GM12878 (cell line): ENCODE measurements at places on chromosomes 3 and 15.

- H3K36me3 ChIP-seq = no peaks in the 10 kb centered on the region
- peaks cover 16% of the 10 kb centered on the region for H3K4me1 ChIP-seq
- peaks cover 6% of the 10 kb centered on the region; the same call in 1 of the 2 replicates for H3K27me3 ChIP-seq
- H3K4me3 ChIP-seq = no peak overlapping the region
Observed at GRCh38 chr3:112606098-112606497, 34.8 kb downstream of the CCDC80 start.

GRCh38 chr3:89364314-89364713, 256.9 kb downstream of the EPHA3 start:
- no peaks in the 10 kb centered on the region for H3K4me1 ChIP-seq
- no peaks in the 10 kb centered on the region for H3K36me3 ChIP-seq
- H3K27me3 ChIP-seq = no peaks in the 10 kb centered on the region
- DNase-seq = no peak

GRCh38 chr3:88291486-88291885, 141.7 kb downstream of the C3orf38 start:
- H3K4me1 ChIP-seq = no peaks in the 10 kb centered on the region
- no peaks in the 10 kb centered on the region for H3K36me3 ChIP-seq
- H3K27me3 ChIP-seq = no peaks in the 10 kb centered on the region
- DNase-seq = no peak
- H3K4me3 ChIP-seq = no peak overlapping the region
- H3K27ac ChIP-seq = no peak overlapping the region

DNA sequence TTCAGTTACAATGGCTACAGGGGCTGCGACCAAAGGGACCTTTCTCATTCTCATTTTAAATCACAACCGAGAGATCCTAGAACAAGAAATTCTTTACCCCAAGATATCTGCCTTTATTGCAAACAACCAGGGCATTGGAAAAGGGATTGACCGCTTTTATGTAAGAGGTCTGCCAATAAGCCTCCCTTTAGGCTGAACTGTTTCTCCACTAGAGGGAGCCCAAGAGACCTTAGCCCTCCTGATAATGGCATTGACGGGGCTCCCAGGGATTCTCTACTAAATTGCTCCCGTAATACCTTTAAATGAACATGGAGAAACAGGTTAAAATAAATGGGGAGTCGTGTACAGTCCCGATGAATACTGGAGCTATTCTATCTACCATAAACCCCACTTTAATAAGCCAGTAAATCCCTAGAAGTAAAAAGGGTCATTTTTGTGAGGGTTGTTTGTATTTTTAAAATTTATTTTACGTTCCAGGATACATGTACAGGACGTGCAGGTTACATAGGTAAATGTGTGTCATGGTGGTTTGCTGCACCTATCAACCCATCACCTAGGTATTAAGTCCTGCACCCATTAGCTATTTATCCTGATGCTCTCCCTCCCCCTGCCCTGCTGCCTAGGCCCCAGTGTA, 7.5 kb upstream of the IGSF10 start:
- no peaks in the 10 kb centered on the region for H3K4me1 ChIP-seq
- no peaks in the 10 kb centered on the region for H3K27me3 ChIP-seq
- no peak overlapping the region for H3K4me3 ChIP-seq
- H3K27ac ChIP-seq = no peak overlapping the region
- H3K36me3 ChIP-seq = no peaks in the 10 kb centered on the region
- DNase-seq = no peak

DNA sequence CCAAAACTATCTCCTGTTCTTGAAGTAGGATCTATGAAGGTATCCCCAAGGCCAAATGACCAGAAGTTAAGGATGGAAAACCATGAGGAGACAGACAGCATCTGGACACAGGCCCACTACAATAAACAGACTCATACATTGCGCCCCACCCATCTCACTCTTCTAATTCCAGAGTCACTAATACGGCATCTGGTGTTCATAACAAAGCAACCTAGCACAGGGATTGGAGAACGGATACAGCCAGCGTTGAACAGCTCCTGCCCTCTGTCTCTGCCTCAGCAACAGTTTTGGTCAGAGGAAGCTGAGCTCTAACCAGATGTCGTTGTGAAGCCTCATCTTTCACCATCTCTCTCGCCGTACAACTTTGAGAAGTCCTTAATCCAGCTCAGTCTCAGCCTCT, 44.5 kb upstream of the CCDC80 start:
- no peak overlapping the region for H3K4me3 ChIP-seq
- H3K36me3 ChIP-seq = no peaks in the 10 kb centered on the region
- peaks cover 6% of the 10 kb centered on the region for H3K27me3 ChIP-seq
- H3K4me1 ChIP-seq = no peaks in the 10 kb centered on the region
- H3K27ac ChIP-seq = no peak overlapping the region
- DNase-seq = no peak

DNA sequence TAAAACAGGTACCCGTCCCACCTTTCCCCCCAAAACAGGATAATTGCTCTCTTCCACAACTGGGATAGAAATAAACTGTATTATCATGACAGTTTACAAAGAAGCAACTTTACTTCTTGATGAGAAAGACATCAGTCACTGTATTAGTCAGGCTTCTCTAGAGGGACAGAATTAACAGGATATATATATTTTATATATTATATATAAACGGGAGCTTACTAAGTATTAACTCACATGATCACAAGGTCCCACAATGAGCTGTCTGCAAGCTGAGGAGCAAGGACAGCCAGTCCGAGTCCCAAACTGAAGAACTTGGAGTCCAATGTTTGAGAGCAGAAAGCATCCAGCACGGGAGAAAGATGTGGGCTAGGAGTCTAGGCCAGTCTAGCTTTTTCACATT, 18.4 kb upstream of the PLSCR4 start:
- H3K4me1 ChIP-seq = no peaks in the 10 kb centered on the region
- DNase-seq = no peak
- no peaks in the 10 kb centered on the region for H3K36me3 ChIP-seq
- H3K27ac ChIP-seq = no peak overlapping the region
- H3K4me3 ChIP-seq = no peak overlapping the region

DNA sequence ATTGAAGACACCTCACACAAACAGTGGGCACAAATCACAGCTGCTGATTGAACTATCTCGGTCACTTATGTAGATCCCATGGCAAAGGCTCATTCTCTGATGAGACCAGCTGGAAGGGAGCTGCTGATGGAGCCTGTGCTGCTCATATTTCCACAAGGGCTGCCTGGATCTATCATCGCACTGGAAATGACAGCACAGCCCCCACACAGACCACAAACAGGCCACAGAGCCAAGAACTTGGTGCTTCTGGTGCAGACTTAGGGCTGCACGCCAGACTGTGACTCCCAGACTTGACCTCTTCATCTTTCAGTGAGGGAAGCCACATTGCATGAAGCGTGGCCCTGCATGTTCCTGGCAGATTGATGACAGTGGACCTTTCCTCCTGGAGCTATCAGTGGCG, 197.6 kb downstream of the MINAR1 start:
- H3K36me3 ChIP-seq = no peaks in the 10 kb centered on the region
- no peak overlapping the region for H3K4me3 ChIP-seq
- no peaks in the 10 kb centered on the region for H3K4me1 ChIP-seq
- DNase-seq = no peak
- no peaks in the 10 kb centered on the region; the same call in 1 of the 2 replicates for H3K27me3 ChIP-seq

DNA sequence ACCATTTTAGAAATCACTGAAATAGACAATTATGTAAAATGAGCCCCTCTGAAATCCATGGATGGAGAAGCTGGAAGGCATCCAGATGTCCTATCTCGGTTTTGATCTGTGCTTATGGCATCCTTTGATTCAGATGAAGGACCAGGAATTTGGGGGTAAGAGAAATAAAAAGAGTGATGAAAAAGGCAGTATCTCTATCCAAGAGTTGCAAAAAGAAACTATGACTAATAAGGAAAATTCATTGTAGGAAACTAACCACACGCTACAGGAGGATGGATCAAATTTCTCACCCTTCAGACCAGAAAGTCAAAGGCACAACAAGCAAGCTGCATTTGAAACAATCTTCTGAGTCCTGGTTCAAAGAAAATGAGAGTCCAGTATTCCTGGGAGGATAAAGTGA, 34.8 kb downstream of the SRGAP3 start:
- H3K36me3 ChIP-seq = no peaks in the 10 kb centered on the region
- H3K27ac ChIP-seq = no peak overlapping the region
- DNase-seq = no peak
- H3K4me3 ChIP-seq = no peak overlapping the region

DNA sequence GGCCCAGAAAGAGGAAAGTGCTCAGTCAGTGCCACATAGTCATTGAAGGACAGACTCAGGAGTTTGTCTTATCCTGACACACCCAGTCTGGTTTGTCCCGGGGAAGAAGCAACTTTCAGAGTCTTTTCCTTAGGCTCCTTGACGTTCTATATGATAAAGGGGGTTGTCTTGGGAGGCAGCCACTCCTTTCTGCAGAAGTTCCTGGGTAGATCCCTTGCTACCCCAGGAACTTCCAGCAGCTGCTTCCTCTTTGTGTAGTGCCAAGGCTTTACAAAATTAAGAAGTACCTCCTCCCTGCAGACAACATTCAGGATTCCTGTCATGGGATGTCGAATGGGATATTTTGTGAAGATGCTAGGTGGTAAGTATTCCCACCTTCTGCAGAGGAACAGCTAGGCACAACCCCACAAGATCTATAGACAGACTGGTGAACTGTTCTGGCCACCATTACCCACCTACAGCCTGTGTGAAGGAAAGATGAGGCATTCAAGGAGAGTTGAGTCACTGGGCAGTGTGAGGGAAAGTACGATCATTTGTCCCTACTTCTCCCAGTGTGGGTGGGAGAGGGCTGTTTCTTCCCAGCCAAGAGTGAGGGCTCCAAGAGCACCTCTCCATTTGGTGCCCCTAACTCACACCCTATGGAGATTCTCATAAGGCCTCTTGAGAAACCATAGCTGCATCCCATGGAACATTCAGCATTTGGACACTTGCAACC, 11.3 kb downstream of the TMEM266 start:
- no peak overlapping the region for H3K4me3 ChIP-seq
- no peaks in the 10 kb centered on the region; the same call in 1 of the 2 replicates for H3K27me3 ChIP-seq
- no peaks in the 10 kb centered on the region for H3K36me3 ChIP-seq

DNA sequence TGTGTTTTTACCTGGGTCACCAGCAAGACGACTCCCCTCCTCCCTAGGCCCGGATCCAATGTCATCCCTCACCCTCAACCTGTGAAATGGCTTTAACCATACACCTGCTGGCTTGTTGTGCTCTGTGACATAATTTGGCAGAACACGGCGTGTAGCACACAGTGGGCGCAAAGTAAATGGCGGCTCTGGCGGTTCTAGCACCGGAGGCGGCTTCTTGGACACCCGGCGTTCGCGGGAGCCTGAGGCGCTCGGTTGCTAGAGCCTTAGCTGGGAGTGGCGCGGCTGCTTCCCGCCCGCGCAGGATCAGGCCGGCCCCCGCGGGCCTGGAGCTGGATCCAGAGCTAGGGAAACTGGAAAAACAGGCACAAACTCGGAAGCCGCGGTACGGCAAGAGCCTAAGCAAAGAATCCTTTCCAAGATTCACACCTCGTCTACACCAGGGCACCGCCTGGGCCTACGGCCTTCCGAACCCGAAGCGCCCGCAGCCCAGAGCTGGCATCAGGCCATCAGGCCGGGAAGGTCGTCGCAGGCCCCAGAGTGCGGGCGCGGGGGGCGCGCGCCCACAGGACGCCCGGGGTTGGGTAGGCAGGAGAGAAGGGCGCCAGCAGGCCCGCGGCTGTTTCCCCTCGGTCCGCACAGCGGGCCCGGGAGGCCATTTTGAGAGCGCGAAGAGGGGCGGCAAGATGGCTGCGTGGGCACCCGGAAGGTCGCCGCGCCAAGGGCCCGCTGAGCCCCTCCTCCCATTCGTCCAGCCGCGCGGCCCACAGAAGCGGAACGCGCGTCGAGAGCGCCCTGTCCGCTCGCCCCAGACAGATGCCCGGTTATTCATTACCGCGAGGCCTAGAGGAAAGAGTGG, 43.9 kb upstream of the POLG start:
- no peak for DNase-seq
- H3K27me3 ChIP-seq = peaks cover 32% of the 10 kb centered on the region
- H3K27ac ChIP-seq = no peak overlapping the region
- no peaks in the 10 kb centered on the region for H3K36me3 ChIP-seq

DNA sequence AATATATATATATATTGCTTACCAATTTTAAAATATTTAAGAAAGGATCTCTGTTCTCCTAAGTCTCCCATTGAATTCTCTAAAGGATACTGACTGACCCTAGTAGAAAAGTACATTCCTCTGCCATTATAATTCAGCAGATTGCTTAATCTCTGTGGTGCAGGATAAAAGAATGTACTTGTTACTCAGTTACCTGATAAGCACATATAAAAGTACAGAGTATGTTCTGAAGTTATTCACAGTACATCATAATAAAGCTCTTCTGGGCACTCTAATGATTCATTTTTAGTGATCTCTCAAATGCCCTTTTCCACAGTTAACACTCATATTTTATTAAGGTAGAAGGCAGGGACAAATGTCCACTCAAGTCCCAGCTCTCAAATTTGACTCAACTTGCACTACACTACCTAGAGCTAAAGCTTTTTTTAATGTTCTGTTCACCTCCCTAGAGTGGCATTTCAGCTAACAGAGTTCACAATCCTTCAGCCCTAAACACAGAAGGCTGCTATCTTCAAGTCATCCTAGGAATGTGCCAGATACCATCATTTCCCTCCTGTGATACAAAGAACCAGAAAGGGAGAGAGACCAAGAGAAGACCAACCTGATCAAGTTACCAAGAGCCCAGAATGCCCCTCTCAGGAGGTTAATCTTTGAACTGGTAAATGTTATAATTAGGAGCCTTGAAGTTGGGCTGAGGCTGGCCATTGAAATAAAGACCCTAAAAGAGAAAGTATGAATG, 53.3 kb downstream of the MEIS2 start:
- H3K36me3 ChIP-seq = no peaks in the 10 kb centered on the region
- no peak for DNase-seq
- no peaks in the 10 kb centered on the region for H3K27me3 ChIP-seq
- H3K4me1 ChIP-seq = no peaks in the 10 kb centered on the region

GRCh38 chr3:99907959-99908544, 90.4 kb downstream of the CMSS1 start:
- H3K4me1 ChIP-seq = no peaks in the 10 kb centered on the region
- no peaks in the 10 kb centered on the region for H3K27me3 ChIP-seq
- H3K27ac ChIP-seq = no peak overlapping the region
- H3K4me3 ChIP-seq = no peak overlapping the region
- H3K36me3 ChIP-seq = no peaks in the 10 kb centered on the region

GRCh38 chr3:42876401-42876800, 722 bp upstream of the CYP8B1 start:
- no peaks in the 10 kb centered on the region for H3K27me3 ChIP-seq
- H3K4me3 ChIP-seq = no peak overlapping the region
- no peaks in the 10 kb centered on the region for H3K36me3 ChIP-seq
- no peak overlapping the region for H3K27ac ChIP-seq

DNA sequence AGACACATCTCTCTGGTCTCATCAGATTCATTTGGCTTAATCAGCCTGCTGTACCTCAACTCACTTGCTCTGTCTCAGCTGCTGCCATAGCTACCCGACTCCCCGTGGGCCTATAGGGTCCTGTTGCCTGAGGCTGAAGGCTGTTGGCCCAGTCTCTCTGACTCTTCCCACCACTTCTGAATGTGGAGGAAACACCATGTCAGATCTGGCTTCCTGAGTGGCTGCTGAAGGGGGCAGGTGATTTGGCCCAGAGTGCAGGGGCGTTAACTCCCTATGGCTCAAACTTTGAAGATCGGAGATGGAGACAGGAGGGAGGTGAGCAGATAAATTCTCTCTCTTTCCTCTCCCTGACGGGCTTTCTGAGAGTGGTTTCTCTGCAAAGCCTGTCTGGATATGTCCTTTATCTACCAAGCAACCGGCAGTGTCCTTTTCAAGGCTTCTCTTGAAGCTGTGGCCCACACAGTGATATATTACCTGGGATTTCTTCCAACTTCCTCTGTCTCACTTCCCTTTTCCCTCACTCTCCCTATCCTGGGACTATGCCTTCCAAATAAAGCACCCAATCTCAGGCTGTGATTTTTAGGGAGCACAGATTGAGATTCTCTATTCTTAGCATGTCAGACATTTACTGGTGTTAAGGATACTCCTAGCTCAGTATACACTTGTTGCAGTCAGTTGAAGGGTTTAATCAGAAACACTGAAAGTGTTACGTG, 334.9 kb upstream of the TBC1D5 start:
- H3K27ac ChIP-seq = no peak overlapping the region
- no peaks in the 10 kb centered on the region for H3K27me3 ChIP-seq
- no peak overlapping the region for H3K4me3 ChIP-seq
- H3K36me3 ChIP-seq = no peaks in the 10 kb centered on the region
- no peaks in the 10 kb centered on the region for H3K4me1 ChIP-seq
